ENCODE measurements at places on chromosomes 11 and 22. TPM values are rescaled to one million over a fixed set of nuclear protein-coding genes. Genes with fewer than 3 reads are reported as not detected.

PDE2A gene
- 2.2 TPM for total RNA-seq

USP2 gene
- 7.3 TPM for total RNA-seq

MMP8 gene
- 0.37 TPM for total RNA-seq

UPK3A gene
- total RNA-seq = 14.4 TPM

PNPLA3 gene
- 14.4 TPM for total RNA-seq

GLB1L2 gene
- total RNA-seq = 3.9 TPM

PRG3 gene
- total RNA-seq = not detected

NXPE1 gene
- total RNA-seq = 3.3 TPM

SNAP29 gene
- 15.7 TPM for total RNA-seq

PHLDA2 gene
- total RNA-seq = 8.5 TPM

DNA sequence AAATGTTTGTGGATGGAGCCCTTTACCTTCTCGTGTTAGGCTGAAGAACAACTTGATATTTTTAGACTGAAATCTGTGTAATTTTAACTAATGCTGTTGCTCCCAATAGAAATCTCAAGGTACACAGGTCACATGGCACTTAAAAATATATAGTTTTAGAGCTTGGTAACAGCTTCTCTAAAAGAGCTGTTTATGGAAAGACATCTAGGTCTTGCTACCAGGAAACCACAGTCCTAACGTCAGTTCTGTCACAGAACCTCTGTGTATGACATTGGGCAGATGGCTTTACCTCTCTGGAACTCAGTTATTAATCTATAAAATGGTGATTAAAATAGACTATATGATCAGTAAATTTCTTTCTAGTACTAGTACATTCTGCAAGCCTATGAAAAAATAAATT lies 35.4 kb downstream of the PAK1 start:
- no peaks in the 10 kb centered on the region for H3K36me3 ChIP-seq
- H3K4me1 ChIP-seq = no peaks in the 10 kb centered on the region
- no peaks in the 10 kb centered on the region for H3K27me3 ChIP-seq
- H3K4me3 ChIP-seq = no peak overlapping the region
- DNase-seq = no peak

GRCh38 chr11:69664103-69664775 lies 10.9 kb downstream of the LTO1 start:
- no peak overlapping the region for H3K4me3 ChIP-seq
- peaks cover 5% of the 10 kb centered on the region for H3K4me1 ChIP-seq
- H3K27me3 ChIP-seq = no peaks in the 10 kb centered on the region
- no peak overlapping the region for H3K27ac ChIP-seq

GRCh38 chr11:60657888-60658287 lies 41.5 kb upstream of the MS4A8 start:
- H3K4me3 ChIP-seq = no peak overlapping the region
- H3K27ac ChIP-seq = peak overlapping the region; percentile 65
- no peaks in the 10 kb centered on the region for H3K36me3 ChIP-seq
- no peaks in the 10 kb centered on the region for H3K27me3 ChIP-seq
- DNase-seq = peak; percentile 26
- no peaks in the 10 kb centered on the region for H3K4me1 ChIP-seq

DNA sequence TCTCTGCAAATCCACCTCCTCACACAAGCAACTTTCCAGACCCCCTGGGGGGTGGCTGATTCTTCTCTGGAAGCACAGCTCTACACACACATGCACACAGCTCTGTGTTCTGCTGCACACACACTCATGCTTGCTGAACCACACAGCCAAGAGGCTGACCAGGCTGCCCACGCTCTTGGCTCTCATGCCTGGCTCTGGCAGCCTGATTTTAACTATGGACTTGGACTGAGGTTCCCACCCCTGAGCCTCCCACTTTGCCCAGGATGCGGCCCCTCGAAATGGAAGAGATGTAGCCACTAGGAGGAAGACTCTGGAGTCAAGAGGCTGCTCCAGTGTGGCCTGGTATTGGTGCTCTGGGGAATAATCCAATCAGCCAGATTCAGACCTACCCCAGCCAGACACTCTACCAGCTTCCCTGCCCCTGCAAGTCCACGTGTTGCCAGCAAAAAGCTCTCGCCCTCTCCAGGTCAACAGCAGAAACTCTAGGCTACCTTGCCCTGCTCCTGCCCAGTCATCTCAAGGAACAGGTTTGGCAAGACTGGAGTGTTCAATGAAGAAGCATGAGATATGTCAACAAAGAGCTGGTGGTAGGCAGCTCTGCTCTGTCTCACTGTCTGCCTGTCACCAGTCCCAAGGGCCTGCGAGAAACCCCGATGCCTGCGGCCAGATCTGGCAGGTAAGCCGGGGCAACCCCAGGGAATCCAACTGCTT lies 8.8 kb upstream of the CASTOR1 start:
- no peaks in the 10 kb centered on the region for H3K36me3 ChIP-seq
- DNase-seq = peak; percentile 58
- peaks cover 11% of the 10 kb centered on the region for H3K4me1 ChIP-seq
- H3K27ac ChIP-seq = peak overlapping the region; percentile 37
- no peak overlapping the region for H3K4me3 ChIP-seq
- no peaks in the 10 kb centered on the region for H3K27me3 ChIP-seq

DNA sequence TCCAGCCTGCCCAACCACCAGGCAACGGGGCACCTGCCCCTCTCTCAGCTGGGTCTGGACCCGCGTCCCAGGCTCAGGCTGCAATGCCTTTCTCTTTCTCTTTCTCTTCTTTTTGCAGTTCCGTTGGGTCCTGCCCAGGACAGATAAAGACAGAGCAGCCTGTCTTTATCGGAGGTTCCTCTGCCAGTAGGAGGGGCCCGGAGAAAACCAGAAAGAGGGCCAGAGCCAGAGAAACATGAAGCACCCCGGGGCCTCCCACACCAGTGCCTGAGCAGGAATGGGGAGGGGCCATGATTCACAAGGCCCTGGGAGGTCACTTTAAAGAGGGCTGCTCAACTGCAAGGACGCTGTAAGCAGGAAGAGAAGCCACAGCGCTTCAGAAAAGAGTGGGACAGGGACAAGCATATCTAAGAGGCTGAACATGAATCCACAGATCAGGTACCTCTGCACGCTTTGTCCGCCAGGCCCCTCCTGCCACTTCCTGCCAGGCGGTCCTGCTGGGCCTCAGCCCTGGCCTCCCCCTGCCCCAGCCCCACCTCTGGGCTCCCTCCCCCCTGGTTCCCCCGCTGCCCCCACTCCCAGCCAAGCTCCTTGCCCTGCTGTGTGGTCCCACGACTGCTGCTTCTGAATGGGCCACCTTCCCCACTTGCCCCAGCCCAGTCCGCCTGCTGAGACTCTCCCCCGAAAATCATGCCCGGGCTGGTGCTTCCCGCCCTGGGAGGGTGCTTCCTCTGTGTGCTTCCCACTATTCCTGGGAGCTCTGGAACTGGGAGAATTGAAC lies at the start of gene APOBEC3C:
Gene APOBEC3C, plus strand, starts transcription at position 316 of the 781 bp plus-strand sequence. Its CDS starts 106 bp downstream, at position 422.
- peak; percentile 90 for DNase-seq
- peak within 1 kb of the TSS; percentile 77 for H3K4me3 ChIP-seq
- H3K27me3 ChIP-seq = no peaks in the 10 kb centered on the region
- H3K27ac ChIP-seq = peak within 1 kb of the TSS; percentile 96
- peaks cover 24% of the 10 kb centered on the region for H3K4me1 ChIP-seq

DNA sequence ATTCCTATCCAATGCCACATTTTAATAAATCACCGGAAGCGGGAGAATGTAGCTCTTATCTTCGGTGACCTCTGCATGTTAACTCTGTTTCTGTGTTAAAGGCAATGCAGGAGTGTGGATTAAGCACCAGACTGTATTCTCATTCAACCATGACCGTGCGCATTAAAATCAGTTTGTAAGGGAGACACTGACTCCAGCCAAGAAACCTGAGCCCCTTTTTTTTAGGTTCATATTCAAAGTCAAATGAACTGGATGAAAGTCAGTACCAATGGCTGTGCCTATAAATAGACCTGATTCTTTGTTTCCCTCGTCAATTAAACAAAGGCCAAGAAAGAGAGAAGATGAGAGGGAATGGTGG lies 32.2 kb downstream of the C11orf91 start:
- H3K27me3 ChIP-seq = no peaks in the 10 kb centered on the region
- no peaks in the 10 kb centered on the region for H3K36me3 ChIP-seq
- no peak for DNase-seq
- no peak overlapping the region for H3K27ac ChIP-seq
- no peaks in the 10 kb centered on the region for H3K4me1 ChIP-seq

- DNase-seq = no peak
- peaks cover 53% of the 10 kb centered on the region for H3K27me3 ChIP-seq
- peaks cover 5% of the 10 kb centered on the region for H3K4me1 ChIP-seq
- no peak overlapping the region for H3K27ac ChIP-seq
- H3K36me3 ChIP-seq = no peaks in the 10 kb centered on the region
These were observed 256.5 kb upstream of the CADM1 start for GRCh38 chr11:115760461-115761320.

DNA sequence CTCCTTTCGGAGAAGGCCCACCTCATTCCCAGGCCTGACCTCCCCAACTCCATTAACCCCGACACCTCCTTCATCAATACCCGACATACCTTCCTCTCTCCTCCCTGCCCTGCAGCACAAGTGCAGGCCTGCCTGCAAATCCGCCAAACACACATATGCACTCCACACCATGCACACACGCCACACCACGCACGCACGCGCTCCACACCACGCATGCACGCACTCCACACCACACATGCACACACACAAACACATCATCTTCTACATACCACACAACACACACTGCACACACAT lies 629.6 kb downstream of the TBC1D22A start:
- no peak overlapping the region for H3K27ac ChIP-seq
- no peaks in the 10 kb centered on the region for H3K4me1 ChIP-seq
- no peaks in the 10 kb centered on the region for H3K27me3 ChIP-seq

DNA sequence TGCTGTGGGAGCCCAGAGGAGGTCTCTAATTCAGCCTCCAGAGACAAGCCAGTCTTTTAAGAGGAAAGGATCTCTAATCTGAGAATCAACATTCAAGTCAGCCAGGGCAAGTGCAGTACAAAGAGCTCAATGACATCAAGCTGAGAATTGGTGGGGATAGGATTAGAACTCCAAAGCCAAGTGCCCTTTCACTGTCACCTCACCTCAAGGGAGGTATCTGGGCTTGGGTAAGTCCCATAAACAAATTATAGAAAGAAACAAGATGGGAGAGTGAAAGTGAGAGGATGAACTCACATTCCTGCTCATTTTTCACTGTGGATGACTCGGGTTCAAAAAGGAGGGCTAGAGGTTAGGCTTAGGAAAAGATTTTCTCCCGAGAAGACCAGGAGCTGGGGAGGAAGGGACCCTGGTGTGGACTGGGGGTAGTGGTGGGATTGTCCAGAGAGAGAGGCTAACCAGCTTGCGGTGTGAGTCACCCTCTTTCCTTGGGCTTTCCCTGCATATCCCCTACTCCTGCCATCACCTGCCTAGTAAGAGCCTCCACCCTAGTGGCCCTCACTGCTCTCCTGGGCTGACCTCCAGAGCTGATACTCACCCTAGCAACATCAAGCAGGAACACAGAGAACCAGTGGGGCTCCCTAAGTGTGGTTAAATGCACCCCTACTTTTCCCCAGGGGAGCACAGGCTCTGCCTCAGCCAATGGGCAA lies 70.4 kb downstream of the RRM1 start:
- H3K27ac ChIP-seq = no peak overlapping the region
- no peak for DNase-seq
- H3K27me3 ChIP-seq = no peaks in the 10 kb centered on the region
- H3K4me1 ChIP-seq = no peaks in the 10 kb centered on the region

DNA sequence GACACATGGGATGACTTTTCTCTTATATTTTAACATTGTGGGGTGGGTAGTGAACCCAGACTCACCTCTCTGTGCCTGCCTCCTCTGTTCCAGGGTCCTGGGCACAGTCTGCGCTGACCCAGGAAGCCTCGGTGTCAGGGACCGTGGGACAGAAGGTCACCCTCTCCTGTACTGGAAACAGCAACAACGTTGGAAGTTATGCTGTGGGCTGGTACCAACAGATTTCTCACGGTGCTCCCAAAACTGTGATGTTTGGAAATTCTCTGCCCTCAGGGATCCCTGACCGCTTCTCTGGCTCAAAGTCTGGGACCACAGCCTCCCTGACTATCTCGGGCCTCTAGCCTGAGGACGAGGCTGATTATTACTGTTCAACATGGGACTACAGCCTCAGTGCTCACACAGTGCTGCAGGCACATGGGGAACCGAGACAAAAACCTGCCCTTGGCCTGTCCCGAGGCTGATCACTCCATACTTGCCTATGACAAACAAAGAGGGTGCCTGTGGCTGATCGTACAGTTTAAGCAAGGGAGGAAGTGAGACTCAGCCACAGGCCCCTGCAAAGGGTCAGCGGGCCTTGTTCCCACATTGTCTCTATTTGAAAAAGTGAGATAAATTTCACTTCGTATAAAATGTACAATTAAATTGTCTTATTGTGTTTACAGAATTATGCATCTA lies 43.7 kb upstream of the TOP3B start:
- DNase-seq = no peak
- no peak overlapping the region for H3K4me3 ChIP-seq
- H3K27me3 ChIP-seq = no peaks in the 10 kb centered on the region
- no peaks in the 10 kb centered on the region for H3K36me3 ChIP-seq
- no peaks in the 10 kb centered on the region for H3K4me1 ChIP-seq

DNA sequence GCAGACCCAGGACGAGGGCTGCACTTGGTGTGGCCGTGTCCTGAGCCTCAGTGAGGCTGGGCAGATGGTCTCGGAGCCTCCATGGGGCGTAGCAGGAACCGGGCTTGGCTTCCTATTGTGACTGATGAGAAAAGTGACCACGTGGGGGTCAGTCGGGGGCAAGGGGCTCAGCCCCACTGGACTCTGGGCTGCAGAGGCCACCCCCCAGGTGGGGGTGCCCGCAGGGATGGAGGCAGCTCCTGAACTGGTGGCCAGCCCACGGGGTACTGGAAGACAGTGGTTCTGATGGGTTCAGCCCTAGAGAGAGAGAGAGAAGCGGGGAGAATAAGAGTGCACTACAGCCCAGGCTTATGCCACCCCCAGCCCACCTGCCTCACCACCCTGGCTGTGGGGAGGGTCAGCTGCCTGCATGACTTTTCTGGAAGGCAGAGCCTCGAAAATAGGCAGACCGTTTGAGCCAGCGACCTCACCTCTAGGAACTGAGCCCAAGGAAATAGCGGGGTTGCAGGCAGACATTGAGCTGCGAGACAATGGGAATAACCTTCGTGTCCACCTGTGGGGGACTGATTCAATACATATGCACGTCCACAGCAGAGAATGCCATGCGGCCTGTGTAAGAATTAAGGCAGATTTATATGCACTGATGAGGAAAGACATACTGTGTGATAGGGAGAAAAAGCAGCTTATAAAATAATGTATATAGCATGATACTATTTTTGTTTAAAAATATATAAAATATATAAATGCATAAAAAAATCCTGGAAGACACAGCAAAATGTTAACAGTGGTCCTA lies 11.5 kb downstream of the CABP7 start:
- H3K36me3 ChIP-seq = no peaks in the 10 kb centered on the region
- H3K27me3 ChIP-seq = no peaks in the 10 kb centered on the region
- H3K4me1 ChIP-seq = no peaks in the 10 kb centered on the region
- H3K4me3 ChIP-seq = no peak overlapping the region
- DNase-seq = no peak

DNA sequence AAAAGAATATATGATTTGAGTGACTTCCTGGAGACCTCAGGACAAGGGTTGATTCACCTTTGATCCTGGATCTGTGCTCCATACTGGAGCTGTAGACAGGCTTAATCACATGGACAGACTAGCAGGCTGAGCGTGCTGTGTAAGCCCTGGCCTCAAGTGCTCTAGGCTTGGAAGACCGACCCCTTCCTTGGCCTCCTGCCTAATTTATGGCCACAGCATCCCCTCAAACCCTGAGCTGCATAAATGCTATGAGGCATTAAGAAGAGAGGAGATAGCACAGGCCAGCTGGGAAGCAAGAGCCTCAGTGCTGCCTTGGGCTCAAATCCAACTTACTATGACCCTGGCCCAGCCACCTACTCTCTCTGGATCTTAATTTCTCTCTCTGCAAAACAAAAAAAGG lies 385.1 kb downstream of the BUD13 start:
- no peak overlapping the region for H3K4me3 ChIP-seq
- H3K36me3 ChIP-seq = no peaks in the 10 kb centered on the region
- no peak for DNase-seq
- no peak overlapping the region for H3K27ac ChIP-seq
- no peaks in the 10 kb centered on the region for H3K27me3 ChIP-seq
- no peaks in the 10 kb centered on the region for H3K4me1 ChIP-seq
